Kidney glomerular epithelial cell (primary cell): ENCODE measurements at places on chromosomes 6 and 20.

- no peak for DNase-seq
These were observed 680.7 kb upstream of the SLC35B3 start for GRCh38 chr6:9116026-9116425.

DNA sequence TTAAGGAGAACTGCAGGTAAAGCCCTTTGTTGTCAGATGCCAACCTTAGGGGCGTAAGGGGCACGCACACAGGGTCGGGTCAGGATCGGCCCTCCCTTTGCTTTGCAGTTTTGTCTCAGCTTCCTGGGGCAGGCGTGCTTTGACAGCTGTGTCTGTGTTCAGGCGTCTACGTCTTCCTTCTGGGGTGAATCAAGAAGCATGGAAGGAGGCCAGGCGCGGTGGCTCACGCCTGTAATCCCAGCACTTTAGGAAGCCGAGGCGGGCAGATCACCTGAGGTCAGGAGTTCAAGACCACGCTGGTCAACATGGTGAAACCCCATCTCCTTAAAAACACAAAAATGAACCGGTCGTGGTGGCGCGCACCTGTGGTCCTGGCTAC, 1.3 kb downstream of the ZGPAT start:
- DNase-seq: no peak

DNA sequence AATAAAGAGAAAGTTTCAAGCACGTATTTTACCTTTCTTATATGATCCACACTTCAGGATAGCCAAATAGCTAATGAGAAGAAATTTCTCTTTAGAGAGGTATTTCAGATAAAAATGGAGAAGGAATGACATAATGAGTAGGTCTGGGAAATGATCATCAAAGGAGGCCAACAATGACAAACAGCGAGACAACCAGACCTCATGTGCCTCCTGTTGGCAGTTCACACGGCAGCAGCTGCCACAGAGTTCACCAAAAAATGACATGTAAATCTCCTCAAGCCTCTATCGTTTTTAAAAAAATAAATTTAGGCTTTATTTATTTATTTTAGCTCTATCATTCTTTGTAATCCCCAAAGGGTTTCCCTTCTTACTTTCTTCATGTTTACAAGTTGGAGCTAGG, 47.7 kb downstream of the SLC2A12 start:
- DNase-seq: no peak

GRCh38 chr6:25844518-25844917, 12.7 kb upstream of the SLC17A1 start:
- DNase-seq: no peak

- DNase-seq: no peak
These were observed 46.6 kb downstream of the FAM50B start for GRCh38 chr6:3895805-3896204.

GRCh38 chr6:15870333-15871043, 207.7 kb upstream of the DTNBP1 start:
- DNase-seq: no peak

DNA sequence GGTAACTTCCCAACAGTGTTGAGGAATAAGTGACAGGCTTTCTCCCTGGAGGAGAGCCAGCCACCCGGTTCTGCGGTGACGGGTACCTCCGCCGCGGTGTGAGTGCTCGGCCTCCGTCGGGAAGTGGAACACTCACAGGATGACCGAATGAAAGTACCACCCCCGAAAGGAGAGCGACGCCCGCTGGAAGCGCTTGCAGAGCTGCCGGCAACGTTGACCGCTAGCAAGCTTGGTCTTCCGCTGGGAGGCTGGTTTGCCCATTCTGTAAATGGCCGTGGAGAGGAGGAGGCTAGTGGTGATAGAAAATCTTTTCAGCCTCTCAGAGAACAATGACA, 614 bp upstream of the TMEM242 start:
- DNase-seq: no peak

DNA sequence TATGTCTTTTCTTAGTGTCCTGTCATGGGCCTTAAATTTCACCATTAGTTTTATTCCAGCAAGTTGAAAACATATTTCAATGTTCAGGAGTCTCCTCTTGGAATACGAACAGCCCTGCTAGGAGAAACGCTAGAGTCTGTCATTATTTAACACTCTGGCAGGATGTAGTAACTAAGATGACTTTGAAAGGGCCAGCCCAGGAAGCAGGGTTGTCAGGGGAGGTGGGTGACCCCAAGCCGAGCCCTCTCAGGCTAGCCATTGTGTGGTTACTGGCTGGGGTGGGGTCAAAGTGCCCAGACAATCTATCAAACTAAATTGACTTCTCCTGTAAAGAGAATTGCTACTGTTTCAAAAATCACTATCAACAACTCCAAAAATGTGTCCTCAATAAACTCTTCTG, 67.8 kb downstream of the LY86 start:
- no peak for DNase-seq

GRCh38 chr6:96304997-96305396, 216.6 kb upstream of the UFL1 start:
- no peak for DNase-seq
